Activated CD8-positive, alpha-beta T cell treated with anti-CD3 and anti-CD28 coated beads for 36 hours (primary cell): ENCODE measurements at places on chromosomes 5 and 9.

DNA sequence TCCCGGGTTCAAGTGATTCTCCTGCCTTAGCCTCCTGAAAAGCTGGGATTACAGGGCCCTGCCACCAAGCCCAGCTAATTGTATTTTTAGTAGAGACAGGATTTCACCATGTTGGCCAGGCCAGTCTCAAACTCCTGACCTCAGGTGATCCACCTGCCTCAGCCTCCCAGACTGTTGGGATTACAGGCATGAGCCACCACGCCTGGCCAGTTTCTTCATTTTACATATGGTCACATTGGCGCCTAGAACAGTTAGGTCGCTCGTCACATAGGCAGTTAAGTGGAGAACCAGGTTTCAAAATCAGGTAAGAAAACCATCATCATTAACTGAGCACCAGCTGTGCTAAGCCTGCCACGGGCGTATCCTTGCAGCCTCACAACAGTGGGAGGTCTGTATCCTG, 36.1 kb downstream of the OLFML2A start:
- no peak for DNase-seq

DNA sequence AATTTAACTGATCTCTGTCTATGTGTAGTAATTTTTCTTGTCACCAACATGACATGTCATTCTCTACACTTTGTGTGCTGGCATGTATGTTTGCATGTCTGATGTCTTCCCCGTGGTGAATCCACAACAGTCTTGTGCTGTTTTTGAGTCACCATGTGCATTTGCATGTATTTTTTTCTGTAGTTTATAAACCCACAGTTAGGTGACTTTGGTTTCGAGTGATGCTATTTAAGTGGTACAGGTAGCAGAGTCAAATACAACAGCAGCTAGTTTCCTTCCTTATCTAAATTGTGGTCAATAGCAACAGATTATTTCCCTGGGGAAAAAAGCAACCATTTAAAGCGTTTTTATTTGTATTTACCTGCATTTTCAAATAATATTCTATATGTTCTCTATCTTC, 89.9 kb upstream of the FSD1L start:
- no peak for DNase-seq

DNA sequence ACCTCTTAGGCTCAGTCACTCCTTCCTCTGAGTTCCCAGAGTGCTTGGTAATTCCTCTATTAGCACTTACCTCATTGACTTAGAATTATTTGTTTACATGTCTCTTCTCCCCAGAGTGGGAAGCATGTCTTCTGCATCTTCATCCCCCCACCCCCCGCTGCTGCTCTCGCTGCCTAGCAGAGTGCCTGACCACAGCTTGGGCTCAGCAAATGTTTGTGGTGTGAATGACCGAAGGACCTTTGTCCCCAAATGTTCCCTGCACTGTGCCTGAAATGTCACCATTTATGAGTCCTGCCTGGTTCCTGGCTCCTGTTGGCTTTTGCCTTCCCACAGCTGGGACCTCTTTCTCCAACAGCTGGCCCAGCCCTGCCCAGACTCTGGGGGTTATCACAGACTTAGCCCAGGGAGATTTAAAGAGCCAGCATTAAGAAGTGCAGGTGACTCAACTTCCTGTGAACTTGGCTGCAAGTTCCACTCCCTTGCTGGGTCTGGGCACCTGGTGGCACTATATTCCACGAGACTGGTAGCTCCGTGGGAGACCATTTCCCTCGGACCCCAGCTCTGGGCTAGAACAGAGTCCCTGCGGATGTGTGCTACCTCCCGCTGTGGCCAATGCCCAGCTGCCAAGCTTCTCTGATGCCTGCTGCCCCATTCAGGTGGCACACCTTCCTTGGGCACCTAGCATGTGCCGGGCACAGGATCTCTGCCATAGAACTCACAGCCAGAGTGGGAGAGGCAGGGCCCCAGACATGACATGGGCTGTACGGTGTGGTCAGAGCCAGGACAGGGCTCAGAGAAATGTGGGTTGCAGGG, 1.8 kb upstream of the HMCN2 start:
- peak; percentile 8 for DNase-seq

DNA sequence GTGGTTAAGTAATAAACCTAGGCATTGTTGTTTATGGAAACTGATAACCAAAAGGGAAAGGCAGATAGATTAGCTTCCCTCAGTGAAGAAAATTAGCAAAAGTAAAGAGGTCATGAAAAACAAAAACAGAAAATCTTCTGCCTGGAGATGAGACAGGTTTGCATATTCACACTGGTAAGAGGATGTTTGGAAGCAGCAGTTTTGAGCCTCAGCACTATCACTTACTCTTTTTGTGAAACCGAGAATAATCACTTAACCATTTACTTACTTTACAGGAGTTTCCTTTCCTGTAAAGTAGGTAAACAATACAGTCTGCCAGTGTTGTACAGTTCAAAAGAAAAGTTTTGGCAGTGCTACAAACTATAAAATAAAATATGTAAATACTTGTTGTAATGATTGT, 35.5 kb upstream of the EMB start:
- no peak for DNase-seq

DNA sequence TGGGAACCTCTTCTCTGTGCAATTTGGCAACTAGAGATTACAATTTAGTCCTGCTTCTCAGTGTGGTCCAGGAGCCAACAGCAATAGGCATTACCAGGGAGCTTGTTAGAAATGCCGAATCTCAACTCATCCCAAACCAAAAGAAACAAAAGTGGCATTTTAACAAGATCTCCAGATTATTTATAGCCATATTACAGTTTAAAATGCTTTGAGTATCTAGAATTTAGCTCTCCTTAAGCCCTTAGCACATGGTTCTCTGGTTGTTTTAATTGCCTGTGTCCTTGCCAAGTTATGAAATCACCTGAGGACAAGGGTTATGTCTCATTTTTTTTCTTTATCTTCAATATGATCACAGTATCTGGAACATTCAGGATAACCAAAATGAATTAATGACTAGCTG, 51.6 kb upstream of the TAS2R1 start:
- DNase-seq = no peak

- no peak for DNase-seq
Measured at GRCh38 chr5:56161439-56161823, 71.7 kb downstream of the ANKRD55 start.

DNA sequence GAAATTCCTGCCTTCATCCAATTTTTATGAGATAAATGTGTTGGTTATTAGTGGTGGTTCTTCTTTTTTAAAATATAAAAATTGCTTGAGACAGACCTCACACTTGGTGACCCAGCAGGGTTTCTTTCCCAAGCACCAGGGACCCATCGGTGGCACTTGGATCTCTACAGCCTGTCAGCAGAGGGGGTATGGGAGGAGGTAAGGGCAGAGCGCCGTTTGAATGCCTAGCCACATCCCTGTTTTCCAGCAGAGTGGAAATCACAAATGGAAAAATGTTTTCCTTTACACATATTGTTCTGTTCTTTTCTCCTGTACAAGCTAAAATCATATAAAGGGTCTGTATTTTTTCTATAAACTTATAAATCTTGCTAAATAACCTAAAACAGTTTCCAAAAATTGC, 248.0 kb downstream of the NR3C1 start:
- DNase-seq = no peak

GRCh38 chr9:82031538-82032280, 43.1 kb downstream of the SPATA31D1 start:
- DNase-seq = no peak

- DNase-seq = no peak
Measured at GRCh38 chr5:34648840-34649158, 7.3 kb upstream of the RAI14 start.

GRCh38 chr5:140988100-140988499, 21.8 kb downstream of the PCDHAC2 start:
- DNase-seq = no peak

- DNase-seq = no peak
Measured at GRCh38 chr5:10077791-10078545, 171.7 kb downstream of the ATPSCKMT start.

DNA sequence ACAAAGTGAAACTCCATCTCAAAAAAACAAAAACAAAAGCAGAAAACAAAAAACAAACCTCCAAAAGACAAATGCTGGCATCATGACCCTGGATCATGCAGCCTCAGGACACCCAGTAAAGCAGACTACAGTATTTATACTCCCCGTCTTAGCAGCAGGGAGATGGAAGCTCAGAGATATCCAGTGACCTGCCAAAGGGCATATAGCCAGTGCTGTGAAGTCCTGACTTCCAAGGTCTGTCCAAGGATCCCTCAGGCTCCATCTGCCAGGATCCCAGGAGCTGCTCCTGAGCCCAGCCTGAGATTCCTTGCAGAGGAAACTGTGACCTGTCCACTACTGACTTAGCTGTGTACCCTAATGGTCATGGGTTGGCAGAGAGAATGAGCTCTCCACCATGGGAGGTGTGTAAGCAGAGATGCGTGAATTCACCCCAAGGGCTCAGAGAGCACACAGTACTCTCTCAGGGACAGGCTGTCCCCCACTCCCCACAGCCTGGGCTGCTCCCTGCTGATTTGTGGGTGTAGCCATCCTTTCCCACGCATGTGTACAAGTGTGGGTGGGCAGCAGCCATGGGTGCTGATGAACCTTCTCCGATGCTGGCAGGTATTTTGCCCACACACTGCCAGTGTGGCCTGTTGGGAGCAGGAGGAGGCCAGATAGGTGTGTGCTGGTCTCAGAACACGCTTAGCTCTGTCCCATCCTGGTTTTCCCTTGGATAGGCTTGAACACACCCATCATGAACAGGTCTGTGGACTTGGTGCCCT, 2.1 kb upstream of the WNK2 start:
- DNase-seq = no peak

DNA sequence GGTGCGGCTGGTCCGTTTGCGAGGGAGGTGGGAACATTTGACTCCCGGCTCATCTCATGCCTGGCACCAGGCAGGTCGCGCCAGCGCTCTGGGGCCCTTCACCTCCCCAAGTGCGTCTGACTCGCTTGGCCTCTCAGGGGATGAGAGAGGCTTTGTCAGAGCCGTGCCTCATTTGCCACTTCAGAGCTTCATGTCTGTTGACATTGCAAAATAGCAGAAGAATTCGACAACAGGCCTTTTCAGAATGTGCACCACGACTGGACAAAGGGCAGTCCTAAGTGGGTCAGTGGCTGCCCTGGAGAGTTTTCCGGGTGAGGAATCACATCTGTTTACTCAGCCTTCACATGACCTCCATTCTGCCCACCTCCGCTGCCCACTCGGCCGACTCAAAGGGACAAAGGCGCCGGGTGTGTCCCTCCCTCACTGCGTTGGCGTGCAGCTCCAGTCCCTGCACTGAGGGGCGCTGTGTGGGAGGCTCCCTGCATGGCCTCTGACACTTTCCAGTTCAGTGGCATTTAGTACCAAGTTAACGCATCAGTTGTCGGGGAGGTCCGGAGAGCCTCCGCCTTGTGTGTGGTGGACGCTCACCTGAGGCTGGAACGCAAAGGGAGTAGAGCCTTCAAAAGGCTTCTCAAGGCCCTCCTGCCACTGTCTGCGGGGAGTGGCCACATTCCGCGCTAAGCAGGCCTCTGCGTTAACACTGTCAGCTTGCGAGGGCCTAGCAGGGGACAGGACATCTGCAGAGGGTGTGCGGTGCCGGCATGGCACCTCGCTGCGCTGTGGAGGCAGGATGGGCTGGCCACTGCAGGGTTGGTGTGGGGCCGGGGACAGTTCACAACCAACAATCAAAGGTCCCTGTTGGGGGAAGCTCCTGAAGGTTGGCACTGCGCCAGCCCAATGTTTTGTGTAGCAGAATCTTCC, 171.5 kb downstream of the NXNL2 start:
- no peak for DNase-seq

- DNase-seq = no peak
Measured at GRCh38 chr5:9545992-9546851, at the start of gene SEMA5A. Gene SEMA5A, minus strand, starts transcription at chr5:9546075. Its CDS starts 166,129 bp downstream, at chr5:9379946.

GRCh38 chr9:70868661-70869652, 252.5 kb downstream of the TRPM3 start:
- no peak for DNase-seq

DNA sequence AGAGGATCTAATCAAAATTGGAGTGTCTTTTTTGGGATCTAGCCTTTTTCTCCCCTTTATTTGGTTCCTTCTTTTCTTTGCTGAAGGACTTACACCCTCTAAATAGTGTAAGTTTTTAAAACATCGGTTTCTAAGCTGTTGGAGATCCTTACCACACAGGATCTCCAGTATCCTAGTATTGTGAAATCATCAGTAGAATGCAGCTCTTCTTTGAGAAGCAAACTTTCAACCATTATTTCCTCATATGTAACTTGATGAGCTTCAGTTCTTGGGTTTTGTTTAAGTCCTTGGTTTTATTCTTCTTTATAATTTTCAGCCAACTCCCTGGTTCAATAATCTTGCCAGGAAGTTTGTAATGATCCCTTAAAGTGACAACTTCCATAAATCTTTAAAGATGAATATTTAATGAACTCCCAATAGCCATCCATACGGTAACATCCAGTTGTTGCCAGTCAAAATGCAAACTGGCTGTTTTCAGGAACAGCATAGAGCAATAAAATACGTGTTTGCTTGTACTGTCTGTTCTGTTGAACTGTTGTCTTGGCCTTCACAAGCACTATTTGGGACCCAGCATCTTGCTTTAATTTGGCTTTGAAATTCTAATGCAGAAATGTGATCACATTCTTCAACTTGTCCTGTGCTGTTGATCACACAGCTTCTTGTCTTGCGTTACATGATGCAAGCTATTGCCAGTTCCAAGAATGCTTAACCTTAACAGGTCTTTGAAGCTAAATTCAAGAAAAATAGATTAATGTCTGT, 34.8 kb upstream of the TTC23L start:
- DNase-seq = no peak

GRCh38 chr5:127425037-127425436, 92.4 kb upstream of the PRRC1 start:
- no peak for DNase-seq

DNA sequence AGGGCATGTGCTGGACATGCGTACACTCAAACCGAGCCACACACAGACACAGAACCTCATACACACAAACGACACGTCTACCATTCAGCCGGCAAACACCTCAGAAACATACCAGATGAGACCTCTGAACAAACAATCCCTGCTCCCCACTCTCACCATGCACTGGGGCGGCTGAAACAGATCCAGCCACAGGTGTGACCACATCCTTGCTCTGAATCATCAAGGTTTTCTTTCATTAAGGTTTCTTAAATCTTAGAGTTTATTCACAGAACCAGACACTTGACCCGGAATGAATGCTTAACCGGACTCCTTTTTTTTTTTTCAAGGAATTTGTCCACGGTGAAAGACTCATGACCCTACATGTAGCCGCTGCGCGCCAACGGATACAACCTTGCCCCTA, 26.2 kb downstream of the TERT start:
- DNase-seq = peak; percentile 81

- DNase-seq = no peak
Measured at GRCh38 chr5:156121234-156121633, 205.7 kb upstream of the SGCD start.

GRCh38 chr9:70475211-70475610, 60.8 kb upstream of the KLF9 start:
- no peak for DNase-seq

- DNase-seq = no peak
Measured at GRCh38 chr9:125066839-125067619, 76.3 kb downstream of the SCAI start.

- DNase-seq = no peak
Measured at GRCh38 chr9:133468777-133469421, 9.1 kb downstream of the CACFD1 start.
